ENCODE measurements at places on chromosomes 1 and 21.

DNA sequence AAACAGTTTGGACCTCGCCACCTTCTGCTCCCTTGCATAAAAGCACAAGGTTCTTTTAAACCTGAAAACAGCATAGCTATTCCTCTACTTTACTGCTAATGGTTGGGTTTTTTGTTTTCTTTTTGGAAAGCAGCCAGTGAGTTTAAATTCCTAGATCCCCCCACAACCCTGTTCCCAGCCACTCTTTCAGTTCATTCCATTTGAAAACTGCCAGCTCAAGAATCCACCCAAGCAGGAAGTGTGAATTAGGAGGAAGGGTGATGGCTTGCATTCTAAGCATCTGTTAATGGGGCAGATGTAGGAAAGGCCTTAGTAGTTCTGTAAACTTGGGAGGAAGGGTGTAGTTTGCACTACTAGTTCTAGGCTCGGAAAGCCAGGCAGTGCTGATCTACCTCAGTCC lies 172.9 kb upstream of the HOOK1 start:
- no peak for DNase-seq

- no peak for DNase-seq
These were observed 22.8 kb upstream of the ZNF281 start for GRCh38 chr1:200432586-200432985.

GRCh38 chr1:89721351-89721750 lies 88.4 kb downstream of the LRRC8C start:
- no peak for DNase-seq

DNA sequence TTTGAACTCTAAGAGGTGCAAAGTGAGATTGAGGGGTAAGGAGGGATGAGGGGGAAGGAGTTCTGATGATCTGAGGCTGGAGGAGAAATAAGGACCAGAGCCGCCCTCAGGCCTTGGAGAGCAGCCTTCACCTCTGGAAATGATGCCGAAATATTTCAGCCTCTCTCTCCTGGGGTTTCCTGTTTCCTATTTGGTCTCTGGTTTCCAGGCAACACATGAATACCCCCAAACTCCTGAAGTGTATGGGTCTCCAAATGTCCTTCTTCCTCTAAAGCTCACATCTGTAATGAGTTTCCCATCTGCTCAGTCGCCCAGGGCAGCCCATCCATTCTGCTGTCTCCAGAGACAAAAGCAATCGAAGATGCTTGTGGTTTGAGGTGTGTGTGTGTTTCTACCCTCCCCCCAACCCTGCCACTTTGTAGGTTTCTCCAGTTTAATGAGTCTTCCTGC lies 52.0 kb upstream of the FAM20B start:
- no peak for DNase-seq

DNA sequence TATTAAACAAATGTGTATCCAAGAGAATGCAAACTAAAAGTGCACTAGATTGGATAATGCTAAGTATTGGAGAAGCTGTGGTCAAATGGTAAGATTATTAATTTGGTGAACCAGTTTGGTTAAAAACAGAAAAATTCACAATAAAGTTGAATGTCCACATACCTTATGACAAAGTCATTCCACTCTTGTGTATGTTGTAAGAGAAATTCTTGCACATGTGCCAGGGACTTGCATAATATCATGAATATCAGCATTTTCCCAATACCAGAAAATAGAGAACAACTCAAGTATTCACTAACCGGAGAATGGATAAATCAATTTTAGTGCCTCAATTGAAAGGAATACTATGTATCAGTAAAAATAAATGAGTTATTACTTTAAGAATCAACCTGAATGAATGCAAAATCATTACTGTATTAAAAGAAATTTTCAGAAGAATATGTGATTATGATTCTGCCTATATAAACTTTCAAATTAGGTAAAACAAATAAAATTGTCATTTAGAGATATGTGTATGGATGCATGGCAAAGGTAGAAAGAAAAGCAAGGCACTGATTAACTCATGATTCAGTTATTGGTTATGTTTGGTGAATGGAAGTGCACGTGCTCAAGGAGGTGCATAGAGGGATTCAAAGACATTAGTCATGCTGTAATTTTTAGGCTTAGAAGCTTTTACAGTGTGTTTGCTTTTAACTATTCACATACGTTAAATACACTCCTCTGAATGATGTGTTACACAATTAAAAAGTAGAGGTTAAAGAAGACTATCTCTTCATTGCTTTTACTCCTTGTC lies 217.4 kb upstream of the KCNK2 start:
- no peak for DNase-seq

DNA sequence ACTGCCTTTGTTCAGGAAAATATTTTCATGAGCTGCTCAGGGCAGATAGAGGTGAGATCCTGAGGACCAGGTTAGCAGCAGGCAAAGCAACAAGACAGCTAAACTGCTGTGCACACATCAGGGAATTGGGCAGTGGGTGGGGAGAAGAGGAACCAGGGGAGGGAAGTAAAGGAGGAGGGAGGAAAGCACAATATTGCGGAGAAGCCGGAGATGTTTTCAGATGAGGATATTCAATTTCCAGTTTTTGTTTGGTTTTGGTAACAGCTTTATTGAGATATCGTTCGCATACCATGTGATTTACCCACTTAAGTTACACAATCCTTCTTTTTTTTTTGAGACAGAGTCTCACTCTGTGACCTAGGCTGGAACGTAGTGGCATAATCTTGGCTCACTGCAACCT lies 34.5 kb downstream of the EPHA10 start:
- DNase-seq, result no peak

DNA sequence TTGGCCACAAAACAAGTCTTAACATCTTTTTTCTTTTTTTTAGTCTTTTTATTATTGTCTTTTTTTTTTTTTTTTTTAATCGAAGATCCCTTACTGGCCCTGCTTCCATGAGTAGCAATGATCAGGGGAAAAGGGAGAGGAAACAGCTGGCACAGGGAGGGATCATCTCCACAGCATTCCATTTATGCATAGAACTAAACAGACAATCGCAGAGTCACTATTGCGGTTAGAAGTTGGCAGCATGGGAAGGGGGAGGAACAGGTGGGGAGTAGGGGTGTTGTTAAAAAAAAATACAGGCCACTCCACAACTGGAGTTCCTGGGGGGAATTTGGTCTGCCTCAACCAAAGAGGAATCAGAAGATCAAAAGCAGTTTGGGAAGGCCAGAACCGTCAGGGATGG lies 55.4 kb downstream of the C1orf185 start:
- no peak for DNase-seq

DNA sequence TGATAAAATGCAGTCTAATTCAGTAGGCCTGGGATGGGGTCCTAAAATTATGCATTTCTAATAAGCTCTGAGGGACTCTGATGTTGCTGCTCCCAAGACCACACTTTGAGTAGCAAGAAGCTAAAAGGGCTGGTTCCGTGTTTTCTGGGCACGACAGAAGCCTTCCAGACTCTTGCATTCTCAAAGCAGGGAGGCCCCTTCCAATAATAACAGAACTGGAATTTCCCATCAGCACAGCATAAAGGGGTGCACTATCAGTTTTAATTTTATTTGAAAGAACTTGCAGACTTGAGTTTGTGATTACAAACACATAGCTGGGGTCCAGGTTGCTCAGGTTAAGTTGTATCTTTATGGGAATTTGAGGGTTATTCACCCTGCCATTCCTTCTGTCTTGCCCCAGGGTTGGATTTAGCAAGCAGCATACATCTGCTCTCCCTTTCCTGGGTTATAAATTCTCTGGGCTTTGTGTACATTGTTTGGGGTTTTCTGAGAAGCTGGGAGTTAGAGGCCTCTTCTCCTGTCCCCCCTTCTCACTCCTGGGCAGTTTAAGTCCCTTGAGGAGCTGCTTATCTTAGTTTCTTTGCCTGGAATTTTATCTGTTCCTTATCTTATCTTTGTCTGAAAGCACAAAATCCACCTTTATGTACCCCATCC lies 94.2 kb upstream of the SLC2A1 start:
- DNase-seq, result no peak

DNA sequence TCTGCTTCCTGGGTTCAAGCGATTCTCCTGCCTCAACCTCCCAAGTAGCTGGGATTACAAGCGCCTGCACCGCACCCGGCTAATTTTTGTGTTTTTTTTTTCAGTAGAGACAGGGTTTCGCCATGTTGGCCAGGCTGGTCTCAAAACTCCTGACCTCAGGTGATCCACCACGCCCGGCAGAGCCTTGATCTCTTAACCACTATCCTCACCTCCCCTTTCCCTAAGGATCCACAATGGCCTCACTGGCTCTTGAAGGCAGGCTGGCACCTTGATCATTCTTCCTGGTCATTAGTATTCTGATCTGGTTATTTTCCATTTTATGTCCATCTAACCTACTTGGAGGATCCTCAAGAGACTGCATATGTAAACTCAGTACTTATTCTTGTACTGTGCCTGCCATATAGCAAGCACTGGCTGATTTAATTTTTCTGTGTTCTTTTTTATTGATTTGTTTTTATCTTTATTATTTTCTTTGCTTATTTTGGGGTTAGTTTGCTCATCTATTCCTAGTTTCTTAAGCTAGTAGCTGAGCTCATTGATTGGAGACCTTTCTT lies 6.3 kb downstream of the RCC1 start:
- DNase-seq, result no peak

- no peak for DNase-seq
These were observed 222.0 kb downstream of the SDCCAG8 start for GRCh38 chr1:243477731-243478290.

- DNase-seq, result no peak
These were observed 22.3 kb downstream of the MEF2D start for GRCh38 chr1:156478250-156478627.

DNA sequence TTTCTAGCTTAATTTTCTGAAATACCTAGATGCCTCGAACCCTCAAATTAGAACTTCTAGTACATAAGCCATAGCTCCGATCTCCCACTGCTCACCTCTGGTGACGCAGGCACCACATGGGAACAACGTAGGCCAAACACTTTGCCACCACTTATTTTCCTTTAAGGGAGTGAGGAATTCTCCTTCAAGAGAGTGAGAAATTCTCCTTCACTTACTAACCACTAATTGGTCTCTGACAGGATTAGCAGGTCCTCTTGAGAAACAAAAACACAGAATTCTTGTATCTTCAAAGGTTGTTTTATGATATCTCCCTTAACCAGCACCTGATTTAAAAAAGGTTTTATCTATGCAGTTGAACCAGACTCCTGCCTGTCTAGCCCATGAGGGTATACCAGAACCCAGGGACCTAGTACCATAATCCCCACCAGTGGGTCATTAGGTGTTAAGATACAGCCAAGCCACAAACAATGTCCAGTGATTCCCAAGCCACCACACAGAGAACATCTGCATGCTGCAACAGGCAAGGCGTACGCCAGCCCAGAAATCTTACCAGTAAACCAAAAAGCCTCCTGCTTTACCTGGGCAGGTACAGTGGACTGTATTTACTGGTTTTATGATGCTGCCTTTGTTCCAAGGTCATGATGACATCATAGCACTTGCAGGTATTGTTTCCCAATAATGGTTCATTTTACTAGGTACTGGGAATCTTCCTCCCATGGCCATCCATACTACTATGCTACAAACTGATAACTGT lies 20.3 kb upstream of the CXADR start:
- DNase-seq, result no peak

- DNase-seq, result no peak
These were observed 46.7 kb upstream of the MTR start for GRCh38 chr1:236748268-236748870.

DNA sequence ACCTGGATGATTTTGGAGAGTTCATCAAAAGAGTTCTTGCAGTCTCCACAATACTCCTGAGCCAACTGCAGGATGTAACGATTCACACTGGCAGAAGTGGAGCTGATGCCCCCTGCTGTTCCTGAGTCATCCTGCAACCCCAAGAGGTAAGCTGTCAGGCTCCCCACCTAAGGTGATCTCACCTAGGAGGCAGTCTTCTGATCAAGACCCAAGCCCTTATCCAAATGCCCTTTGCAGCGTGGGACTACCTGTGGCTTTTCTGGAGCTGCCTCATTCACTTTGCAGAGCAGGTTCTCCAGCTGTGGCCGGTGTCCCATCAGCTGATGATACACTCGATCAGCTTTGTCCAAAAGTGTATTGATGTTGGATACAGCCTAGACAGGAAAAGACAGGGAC lies 96.4 kb downstream of the UBR4 start:
- DNase-seq, result no peak

DNA sequence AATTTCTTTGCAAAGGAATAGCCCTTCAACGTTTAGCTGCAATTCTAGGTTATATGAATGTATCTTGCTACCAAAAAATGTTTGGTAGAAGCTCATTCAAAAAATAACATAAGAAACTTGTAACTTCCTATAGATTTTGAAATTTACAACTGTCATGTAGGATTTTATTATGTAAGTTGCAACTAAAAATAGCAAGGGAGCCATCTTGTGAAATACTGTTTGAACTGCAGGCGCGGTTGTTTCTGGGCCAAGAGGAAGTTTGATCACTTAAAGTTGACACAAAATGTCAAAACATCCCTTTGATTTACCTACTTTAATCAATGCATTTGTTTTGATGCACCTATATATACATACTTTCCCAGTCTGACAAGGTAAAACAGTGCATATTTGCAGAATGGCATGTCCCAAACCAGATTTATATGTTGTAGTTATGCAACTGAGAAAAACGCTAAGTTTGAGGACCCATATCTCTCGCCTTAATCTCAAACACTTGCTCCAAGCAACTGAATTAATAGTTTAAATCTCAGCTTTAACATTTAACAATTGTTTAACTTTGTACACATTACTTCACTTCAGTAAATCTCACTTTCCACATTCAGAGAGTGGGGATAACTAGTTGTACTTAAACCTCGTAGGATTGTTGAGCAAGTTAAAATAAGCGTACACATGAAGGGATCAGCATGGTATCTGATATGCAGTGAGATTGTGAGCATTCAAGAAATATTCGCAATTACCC lies 63.9 kb downstream of the KCNK2 start:
- DNase-seq, result no peak

- no peak for DNase-seq
These were observed 61.4 kb upstream of the CNN3 start for GRCh38 chr1:94988356-94988755.

GRCh38 chr1:188070848-188071247 lies 1242.1 kb downstream of the PLA2G4A start:
- no peak for DNase-seq

DNA sequence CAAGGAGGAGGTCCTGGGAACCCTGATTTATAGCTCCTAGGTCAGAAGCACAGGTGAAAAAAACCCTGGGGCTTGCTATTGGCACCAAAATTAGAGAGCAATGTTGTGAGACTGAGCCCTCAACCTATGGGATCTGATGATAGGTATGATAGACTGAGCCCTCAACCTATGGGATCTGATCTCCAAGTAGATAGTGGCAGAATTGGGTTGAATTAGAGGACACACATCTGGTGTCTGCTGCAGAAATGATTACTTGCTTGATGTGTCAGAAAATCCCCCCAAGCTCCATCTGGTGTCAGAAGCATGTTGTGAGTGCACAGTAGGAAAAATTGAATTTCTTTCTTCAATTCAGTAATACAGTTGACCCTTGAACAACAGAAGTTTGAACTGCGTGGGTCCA lies 62.4 kb downstream of the MAP3K21 start:
- no peak for DNase-seq

GRCh38 chr1:172883844-172884243 lies 166.9 kb downstream of the TNFSF18 start:
- no peak for DNase-seq
